ENCODE measurements at places on chromosomes 5 and 9.

DNA sequence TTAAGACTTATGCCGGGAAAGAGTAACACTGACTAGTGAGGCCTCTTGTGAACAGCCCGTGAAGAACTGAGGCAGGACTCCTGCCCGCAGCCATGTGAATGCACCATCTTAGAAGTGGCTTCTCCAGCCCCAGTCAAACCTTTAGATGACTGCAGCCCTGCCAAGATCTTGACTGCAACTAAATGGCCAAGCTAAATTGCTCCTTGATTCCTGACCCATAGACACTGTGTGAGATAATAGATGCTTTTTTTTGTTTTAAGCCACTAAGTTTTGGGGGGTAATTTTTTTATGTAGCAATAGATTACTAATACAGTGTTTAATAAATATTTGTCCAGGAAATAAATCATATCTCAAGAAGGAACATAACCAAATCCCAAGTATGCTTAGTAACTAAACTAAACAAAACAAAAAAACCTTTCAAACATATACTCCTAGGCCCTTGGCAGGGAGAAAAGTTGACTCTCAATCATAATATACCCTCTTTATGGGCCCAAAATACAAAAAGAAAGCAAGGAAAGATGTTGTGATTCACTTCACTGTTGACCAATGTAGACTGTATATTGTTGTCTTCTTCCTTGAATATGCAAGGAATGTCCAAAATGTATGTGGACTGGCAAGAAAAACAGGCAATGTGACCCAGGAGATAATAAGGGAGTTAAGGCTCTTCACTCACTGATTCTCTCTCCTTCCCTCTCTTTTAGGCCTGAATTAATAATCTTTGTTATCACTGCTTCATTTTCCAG, 79.7 kb upstream of the ZNF366 start:
- no peak for DNase-seq

GRCh38 chr9:113927277-113927676, 51.2 kb downstream of the ZNF618 start:
- DNase-seq: no peak

GRCh38 chr5:4987431-4987830, 152.7 kb upstream of the ADAMTS16 start:
- no peak for DNase-seq

DNA sequence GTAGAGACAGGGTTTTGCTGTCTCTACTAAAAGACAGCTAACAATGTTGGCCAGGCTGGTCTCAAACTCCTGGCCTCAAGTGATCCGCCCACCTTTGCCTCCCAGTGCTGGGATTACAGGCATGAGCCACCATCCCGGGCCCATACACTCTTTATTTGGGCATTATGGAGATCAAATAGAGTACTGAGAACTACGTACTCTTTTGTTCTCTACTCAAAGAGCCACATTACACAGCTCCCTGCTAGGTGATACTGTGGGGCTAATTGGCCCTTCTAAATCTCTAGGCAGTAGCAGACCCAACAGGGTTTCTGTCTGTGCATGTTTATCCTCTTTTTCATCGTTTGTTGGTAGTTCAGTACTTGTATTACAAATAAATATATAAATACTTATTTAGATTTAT, 16.1 kb downstream of the CKMT2 start:
- DNase-seq: no peak

DNA sequence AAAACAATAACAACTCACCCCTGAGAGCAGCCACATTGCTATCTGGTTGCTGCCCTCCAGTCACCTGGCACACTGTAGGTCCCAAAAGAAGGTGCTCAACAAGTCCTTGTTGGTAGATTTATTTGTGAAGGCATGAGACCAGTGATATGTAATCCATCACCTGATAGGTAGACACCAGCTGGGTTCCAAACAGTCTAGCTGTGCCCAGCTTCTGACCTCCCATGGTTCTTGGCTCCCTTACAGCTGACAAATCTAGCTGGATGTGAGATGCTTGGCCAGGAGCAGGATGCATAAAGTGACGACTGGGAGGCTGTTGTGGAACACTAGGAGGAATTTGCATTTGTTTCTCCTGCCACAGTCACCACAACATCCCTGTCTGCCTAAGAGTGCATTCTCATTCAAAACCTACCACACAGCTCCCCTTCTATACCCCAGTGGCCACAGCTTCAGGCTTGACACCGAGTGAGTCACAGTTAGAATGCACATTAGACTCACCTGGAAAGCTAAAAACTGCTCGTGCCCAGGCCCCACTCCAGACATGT, 7.8 kb upstream of the VLDLR start:
- no peak for DNase-seq

DNA sequence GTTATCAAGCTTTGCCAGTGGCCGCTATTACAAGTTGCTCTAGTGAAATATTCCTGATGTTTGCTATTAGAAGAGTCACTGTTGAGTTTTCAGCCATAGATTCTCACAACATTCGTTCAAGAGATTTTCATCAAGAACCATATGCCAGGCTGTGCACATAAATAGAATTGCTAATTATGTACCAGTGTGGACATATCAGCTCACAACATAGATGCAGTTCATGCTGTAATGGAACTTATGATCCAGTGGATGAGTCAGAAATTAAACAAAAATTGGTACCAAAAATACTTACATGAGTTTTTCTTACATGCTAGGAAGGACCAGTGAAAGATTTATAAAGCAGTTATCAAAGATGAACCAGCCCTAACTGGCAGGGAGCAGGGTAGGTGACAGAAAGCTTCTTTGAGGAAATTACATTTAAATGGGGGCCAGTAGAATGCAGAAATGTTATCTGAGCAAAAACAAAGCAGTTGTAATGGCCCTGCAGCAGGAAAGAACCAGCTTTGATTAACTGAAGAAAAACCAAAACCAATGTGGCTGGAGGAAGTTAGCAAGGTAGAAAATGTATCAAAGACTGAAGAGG, 404.2 kb downstream of the DNAH5 start:
- DNase-seq: no peak

DNA sequence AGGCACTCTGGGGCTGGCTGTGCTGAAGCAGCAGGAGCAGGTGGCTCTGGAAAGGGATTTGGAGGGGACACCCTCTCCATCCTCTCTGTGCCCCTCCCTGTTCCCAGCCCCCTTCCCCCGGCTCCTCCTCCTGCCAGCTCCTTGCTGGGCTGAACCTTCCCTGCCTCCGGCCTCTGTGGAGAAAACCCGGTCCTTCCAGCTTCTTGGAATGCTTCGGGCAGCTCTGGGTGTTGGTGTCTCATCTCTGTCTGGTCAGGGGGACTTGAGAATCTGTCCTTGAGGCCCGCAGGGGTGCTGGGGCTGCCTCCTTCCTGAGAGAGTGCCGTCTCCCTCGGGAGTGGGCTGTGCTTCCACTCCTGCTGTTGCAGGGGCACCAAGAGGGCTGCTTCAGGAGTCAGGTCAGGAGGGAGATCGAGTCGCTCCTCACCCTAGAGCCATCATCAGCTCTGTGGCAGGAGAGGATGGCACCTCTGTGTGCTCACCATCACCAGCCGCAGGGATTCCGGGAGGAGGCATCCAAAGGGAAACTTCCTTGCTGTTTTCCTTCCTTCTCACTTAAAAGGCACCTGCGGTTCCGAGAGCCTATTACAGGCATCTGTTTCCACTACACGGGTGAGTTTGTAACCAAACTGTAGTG, 30.6 kb downstream of the NDUFS6 start:
- DNase-seq: no peak

- DNase-seq: no peak
Observed at GRCh38 chr5:149672701-149673476, 57.2 kb upstream of the PPARGC1B start.

DNA sequence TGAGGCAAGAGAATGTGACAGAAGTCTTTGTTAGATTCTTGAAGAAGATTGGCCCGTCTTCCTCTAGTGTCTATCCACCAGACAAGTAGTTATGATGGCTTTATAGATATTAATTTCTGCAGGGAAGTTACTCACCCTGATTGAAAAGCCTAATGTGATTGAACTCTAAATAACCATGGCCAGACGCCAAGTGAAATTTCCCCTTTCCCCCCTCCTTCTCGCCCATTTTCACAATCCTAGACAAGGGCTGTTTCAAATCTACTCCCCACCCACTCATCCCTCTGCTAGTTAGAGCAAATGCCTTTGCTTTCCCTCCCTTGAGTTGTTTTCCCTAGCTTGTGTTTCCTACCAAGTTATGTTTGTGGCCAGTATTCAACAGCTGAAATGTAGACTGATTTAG, 182.5 kb downstream of the TMEM167A start:
- DNase-seq: no peak

All from stimulated activated naive B cell treated with anti-CD40 and anti-IgM and Interleukin-4, amounts not matched to agents 10 μg/mL and 1 μg/mL and 100 μg/mL, for 72 hours (primary cell).